ENCODE measurements at places on chromosomes 1 and 21.

DNA sequence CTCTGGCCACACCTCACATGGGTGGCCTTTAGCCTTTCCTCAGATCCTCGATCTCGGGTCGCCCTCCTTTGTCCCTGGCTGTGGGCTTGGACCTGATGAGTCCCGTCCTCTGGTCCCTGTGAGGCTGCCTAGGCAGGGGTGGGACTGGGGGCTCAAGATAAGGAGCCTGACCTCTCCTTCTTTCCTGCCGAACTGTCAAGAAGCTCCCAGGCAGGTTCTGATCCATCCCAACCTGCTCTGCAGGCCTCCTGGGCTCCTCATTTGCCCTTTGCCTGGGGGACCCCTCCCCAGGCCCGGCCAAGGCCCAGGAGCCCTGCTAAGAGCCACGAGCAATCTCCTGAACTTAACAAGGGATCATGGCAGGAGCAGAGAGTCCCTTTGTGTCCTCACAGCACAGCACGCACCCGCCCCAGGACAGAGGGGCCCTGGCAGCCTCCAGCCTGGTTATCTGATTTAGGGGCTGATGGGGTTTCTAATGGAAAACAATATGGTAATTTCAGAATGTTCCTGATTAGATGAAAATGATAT is 82.4 kb upstream of the POU3F1 start:
- no peak for DNase-seq

DNA sequence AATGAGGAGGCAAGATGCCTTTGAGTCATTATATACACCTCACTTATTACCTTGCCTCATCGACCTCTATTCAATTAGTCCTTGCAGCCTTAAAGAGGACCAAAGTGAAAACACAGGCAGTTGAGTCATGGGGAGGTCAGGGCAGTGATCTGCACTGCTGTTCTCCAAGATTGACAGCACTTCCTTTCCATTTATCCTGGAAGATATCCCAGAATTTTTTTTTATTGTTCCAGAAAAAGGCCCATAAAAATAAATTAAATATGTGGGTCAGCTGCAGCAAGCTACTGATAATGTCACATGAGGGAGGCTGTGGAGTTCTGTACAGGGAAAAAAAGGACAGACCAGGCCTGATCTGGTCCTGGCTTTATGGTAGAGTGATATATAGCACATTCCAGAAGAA is 33.2 kb upstream of the CDC42BPA start:
- DNase-seq = no peak

- peak; percentile 55 for DNase-seq
These were observed at the start of gene LHX4 for GRCh38 chr1:180229483-180230415. TSS of gene LHX4 (plus strand) at chr1:180230264. CDS start at chr1:180230530, 266 bp downstream.

DNA sequence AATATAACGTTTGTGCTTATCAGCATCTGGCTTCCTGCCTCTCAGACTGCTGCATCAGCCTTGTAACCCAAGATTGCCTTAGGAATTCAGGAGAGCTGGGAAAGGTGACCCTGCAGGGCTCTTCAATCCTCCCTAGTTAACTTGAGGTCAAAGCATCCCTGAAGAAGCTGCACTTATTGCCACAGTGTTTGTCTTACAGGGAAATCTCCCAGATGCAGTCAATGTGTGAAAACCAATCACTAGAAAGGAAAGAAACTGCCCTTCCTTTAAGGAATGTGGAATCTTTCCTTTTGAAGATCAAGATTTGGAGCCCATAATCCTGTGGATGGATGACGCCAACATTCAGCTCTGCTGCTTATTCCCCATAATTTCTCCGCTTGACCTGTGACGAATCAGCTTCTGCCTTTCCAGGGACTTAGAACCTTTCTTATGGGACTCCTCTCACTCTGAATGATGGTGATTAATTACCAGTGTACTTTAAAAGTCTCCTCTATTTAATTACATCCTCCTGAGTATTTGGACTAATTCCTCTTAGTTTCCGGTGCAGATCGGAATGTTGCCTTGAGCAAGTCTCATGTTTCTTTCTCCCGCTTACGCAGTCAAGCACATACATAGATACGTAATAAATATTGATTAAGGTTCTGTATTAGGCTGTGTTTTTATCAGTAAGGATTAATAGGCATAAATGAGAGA is 14.4 kb downstream of the ADAMTS5 start:
- DNase-seq = no peak

- DNase-seq = no peak
These were observed 12.3 kb downstream of the KAZN start for GRCh38 chr1:14610761-14611160.

DNA sequence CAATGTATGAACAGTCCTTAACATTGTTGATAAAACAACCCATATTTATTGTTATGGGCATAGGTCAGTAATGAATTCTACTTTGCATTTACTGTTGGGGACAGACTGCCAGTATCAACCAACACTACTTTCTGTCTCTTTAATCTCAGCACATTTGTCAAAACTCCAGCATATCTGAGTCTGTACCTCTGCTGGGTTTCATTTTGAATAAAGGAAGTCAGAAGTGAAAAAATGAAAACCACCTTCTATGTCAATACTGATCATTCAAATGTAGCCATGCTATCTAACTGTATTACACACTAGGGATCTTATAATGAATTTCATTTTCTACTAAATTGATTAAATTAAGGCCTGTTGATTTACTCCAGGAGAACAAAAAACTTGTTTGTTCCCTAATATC is 24.2 kb upstream of the CXADR start:
- no peak for DNase-seq

DNA sequence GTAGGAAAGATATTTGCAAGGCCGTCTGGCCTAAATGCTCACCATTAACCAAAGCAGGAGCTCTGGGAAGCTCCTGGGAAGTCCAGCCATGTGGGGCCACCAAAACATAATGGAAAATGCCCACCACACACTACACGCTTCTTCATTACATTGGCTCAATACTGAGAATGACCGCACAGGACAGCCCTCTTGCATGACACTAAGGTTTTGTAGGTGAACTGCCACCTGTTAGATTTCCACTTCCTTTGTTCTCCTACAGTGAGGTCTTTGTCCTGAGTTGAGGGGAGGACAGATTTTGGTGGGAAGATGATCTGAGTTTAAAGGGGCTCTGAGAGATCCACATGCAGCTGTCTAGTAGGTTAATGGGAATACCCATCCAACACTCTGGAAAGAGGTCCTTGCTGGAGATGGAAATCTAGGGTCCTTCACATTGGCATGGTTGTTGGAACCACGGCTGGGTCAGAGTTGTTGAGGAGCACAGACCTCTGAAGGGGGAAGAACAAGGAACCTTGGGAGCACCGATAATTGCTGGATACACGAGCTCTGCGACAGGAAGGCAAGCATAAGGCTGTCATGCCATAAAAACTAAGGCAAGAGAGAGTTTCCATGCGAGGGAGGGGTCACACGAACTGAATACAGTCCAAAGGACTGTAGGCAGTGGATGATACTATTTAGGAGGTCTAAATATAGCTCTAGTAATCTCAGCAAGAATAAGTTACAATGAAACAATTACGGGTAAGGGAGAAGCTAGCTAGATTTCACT is 105.5 kb upstream of the IRF2BP2 start:
- no peak for DNase-seq

GRCh38 chr1:176101951-176102642 is 105.0 kb downstream of the COP1 start:
- DNase-seq = no peak

GRCh38 chr1:229015806-229016205 is 255.1 kb upstream of the RAB4A start:
- DNase-seq = no peak

DNA sequence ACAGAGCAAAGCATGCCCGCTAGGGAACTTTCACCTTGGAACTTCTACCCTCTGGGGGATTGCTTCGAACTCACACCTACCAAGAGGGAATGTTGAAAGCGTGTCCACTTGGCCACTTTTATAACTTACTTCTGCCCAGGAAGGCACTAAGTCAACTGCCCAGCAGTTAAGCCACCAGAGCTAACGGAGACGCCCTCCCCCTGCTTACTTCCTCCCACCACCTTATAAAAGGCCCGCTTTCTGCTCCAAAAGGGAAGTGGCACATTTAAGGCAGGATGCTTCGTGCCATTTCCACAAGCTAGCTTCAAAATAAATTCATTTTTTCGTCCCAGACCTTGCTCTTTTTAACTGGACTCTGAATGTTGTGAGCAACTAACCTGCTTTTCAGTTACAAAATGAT is 3.2 kb upstream of the AK2 start:
- DNase-seq = no peak

- no peak for DNase-seq
These were observed 71.4 kb downstream of the USP1 start for GRCh38 chr1:62508187-62508758.

GRCh38 chr1:230306169-230306568 is 120.0 kb downstream of the PGBD5 start:
- DNase-seq = peak; percentile 79

DNA sequence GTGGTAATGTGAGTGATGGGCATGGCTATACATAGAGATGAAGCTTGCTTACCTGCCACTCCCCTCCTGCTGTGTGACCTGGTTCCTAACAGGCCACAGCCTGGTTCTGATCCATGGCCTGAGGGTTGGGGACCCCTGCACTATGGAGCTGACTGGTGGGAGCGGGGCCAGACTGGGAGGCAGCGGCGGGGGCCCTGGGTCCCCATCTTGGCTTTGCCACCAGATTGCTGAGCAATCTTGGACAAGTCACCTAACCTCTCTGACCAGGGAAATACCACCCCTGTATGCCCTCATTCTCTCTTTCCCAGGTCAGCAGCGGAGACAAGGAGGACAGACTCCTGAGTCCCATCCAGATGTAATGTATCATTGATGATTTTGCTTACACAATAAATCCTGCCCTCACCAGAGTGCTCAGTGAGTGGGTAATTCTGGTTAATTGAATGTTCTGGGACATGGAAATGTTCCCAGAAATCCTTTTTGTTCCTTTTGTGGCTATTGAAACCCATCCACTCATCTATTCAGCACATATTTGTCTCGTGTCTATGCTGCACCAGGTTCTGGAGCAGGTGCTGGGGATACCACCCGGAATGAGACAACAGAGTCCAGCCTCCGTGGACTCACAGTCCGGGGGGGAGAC is 4.1 kb upstream of the ARHGEF10L start:
- no peak for DNase-seq

- DNase-seq = peak; percentile 40
These were observed 115.8 kb downstream of the VPS13D start for GRCh38 chr1:12345350-12346217.

GRCh38 chr1:53585565-53585964 is 126.4 kb downstream of the DMRTB1 start:
- no peak for DNase-seq

GRCh38 chr1:34129630-34130029 is 35.4 kb downstream of the CSMD2 start:
- no peak for DNase-seq

DNA sequence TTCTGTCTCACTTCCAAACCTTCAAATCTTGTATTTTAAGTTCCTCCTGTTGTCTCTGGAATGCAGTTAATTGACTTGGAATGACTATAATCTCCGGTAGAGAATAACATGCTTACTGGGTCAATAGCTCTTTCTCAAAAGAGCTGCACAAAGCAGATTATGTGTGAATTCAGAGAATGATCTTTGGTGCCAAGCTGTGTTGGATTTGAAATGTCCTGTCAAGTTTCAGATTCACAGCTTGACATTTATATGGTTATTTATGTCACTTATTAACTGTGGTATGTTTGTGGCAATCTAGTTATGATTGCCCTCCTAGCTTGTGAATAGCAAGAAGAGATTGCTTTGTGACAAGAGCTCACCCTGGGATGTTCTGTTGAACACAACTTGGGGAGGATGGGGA is 128.3 kb upstream of the KCNE2 start:
- DNase-seq = no peak

DNA sequence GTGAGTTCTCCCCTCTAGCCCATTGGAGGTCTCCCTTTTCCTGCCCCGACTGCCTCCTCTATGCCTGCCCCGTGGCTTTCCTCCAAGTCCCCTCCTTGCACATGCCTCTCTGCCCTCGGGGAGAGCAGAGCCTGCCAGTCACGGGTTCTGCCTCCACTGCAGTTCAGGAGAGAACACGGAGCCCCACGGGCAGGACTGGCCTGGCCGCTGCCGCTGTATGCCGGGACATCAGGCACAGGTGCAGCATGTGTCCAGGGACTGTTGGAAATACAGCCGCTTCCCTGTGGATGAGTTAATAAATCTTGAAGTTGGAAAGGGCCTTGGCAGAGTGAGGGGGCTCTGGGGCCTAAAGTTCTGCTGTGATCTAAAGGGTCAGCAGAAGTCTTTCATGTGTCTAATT is 676.6 kb downstream of the MATN1 start:
- DNase-seq = no peak

- DNase-seq = no peak
These were observed 165.8 kb downstream of the PAPPA2 start for GRCh38 chr1:176628775-176629174.

DNA sequence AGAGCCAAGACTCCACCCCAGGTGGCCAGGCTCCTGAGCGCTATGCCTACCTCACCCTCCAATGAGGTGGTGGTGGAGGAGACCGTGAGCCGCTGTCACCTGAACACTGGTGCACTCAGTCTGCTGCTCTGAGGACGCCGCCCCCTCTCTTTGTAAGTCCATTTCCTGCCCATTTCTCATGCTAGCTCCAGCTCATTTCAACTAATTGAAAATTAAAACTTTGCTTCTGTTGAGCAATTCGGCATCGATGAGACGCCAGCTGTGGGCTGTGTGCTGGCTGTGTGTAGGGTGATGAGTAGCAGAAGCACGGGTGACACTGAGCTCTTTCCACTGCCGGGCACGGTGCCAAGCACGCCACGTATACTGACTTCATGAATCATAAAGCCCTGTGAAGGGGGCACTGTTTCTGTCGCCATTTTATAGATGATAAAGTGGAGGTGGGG is 11.2 kb downstream of the TNFRSF1B start:
- DNase-seq = peak; percentile 97

DNA sequence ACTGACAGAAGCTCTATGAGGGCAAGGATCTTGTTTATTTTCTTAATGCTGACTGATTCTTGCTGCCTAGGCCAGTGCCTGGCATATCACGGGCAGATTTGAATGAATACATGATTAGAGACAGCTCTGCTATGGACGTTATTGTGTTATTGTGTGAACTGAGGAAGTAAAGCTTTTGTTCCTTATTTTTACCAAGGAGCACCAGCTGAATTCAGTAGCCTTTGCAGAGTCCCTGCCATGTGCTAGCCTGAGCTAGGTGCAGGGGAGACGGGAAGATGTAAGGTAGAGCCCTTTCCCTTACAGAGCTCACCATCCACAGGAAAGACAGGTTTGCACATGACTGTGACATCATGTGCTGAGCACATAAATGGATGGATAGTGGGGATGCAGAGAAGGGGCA is 36.0 kb upstream of the SCMH1 start:
- DNase-seq = no peak

- DNase-seq = no peak
These were observed 67.7 kb downstream of the SDCCAG8 start for GRCh38 chr1:243323491-243323890.
